Fibroblast of skin of right biceps (primary cell): ENCODE measurements at places on chromosomes 11 and 22.

- DNase-seq = no peak
These were observed 293.9 kb downstream of the GUCY1A2 start for GRCh38 chr11:106724293-106724892.

- DNase-seq = peak; percentile 53
These were observed 72.8 kb upstream of the KCNQ1OT1 start for GRCh38 chr11:2772544-2773031.

DNA sequence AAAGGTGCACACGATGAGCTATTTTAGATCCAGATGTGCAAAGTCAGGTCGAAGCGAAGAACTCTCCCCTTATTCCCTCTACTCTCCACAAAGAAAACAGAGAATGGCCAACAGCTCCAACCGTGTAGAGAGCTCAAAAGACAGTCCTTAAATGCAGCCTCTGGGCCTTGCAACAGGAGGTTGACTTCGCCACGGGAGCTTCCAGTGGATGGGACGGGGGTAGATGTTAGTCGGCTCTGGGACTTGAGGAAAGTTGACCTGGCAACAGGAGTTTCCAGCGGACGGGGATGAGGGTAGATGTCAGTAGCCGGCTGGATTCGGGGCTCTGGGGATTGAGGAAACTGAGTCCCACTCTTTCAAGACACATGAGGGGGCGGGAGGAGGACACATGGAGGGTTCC is 450.4 kb downstream of the BRD1 start:
- no peak for DNase-seq

- peak; percentile 71 for DNase-seq
These were observed 724.9 kb upstream of the TENM4 start for GRCh38 chr11:80165744-80166143.

- DNase-seq = peak; percentile 91
These were observed 49.1 kb downstream of the MICAL2 start for GRCh38 chr11:12159351-12160099.
